ENCODE measurements at places on chromosomes 6 and 20. TPM values are rescaled to one million over a fixed set of nuclear protein-coding genes. Genes with fewer than 3 reads are reported as not detected.

DNA sequence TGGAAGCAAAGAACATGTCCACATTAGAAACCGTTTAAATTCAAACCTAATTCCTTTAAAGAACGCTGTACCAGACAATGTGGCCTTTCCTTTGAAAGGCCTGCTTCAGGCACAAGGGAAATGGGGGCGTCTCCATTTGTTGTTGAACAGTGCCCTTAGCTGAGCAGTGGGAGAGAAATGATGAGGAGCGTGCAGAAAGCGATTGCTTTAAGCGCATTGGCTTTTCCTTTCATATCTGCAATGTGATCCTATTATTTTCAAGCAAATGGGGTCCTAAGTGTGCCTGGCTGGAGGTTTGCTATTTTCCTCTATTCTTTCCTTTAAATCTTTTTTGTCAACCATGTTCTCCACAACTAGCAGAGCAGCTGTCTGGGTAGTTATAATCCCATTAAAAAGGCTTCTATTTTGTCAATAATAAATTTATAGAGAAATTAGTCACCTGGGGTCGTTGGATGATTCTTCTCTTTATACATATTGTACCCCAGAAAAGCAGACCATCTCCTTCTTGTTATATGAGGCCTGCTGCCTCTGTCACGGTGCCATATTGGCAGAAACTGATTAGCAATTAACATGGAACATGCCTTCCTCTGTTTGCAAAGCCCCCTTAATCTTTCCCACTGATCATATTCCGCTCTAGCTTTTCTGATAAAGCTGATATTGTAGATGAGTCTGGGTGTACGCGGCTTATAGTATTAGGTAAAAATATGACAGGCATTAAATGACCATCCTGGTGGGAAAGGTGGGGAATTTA, 151.1 kb upstream of the JAG1 start:
- H3K4me3 ChIP-seq, result no peak overlapping the region
- DNase-seq, result no peak
- H3K27ac ChIP-seq, result no peak overlapping the region

Gene ETV7
- 2.4 TPM for total RNA-seq

Gene TCP11
- not detected for total RNA-seq

Gene C6orf132
- total RNA-seq, result 5.3 TPM

- H3K27me3 ChIP-seq, result no peaks in the 10 kb centered on the region
- no peaks in the 10 kb centered on the region for H3K4me1 ChIP-seq
- DNase-seq, result no peak
- no peak overlapping the region for H3K27ac ChIP-seq
Observed at GRCh38 chr20:19767070-19767469, 9.0 kb downstream of the RIN2 start.

- H3K27ac ChIP-seq, result no peak overlapping the region
- no peak for DNase-seq
Observed at GRCh38 chr6:168170841-168171601, 92.0 kb upstream of the FRMD1 start.

GRCh38 chr20:23691675-23692074, 2.8 kb upstream of the CST4 start:
- H3K4me3 ChIP-seq, result no peak overlapping the region
- H3K27me3 ChIP-seq, result no peaks in the 10 kb centered on the region
- DNase-seq, result no peak
- no peaks in the 10 kb centered on the region for H3K36me3 ChIP-seq
- peaks cover 8% of the 10 kb centered on the region for H3K4me1 ChIP-seq

DNA sequence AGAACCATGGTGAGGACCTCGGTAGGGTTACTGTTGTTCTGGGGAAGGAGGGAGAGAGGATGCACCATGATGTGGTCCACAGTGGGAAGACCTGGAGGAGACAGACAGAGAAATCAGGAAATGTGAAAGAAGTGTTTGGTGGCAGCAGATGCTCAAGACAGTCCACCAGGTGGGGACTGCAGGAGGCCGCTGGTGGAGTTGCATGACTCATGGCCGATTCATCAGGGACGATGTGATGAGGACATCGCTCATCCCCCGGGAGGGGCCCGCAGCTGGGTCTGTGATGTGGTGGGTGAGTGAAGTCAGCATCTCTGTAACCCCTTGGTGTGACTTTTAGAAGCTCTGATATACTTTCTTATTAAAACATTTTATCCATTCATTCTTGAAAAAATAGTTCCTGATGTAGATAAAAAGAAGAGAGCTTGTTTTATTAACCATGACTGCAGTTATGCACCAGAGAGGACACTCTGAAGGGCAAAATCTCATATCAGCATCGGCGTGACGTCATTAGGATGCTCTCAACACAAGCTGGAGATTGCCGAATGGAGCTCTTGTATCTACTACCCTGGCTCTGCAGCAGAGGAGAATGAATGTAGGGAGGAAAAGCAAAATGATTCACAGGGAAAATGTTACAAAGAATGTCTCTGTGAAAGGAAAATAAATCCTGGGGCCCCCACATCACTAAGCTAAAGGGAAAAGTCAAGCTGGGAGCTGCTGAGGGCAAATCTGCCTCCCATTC, 71.2 kb downstream of the RAMACL start:
- no peaks in the 10 kb centered on the region for H3K36me3 ChIP-seq
- H3K27ac ChIP-seq, result peak overlapping the region; percentile 54

DNA sequence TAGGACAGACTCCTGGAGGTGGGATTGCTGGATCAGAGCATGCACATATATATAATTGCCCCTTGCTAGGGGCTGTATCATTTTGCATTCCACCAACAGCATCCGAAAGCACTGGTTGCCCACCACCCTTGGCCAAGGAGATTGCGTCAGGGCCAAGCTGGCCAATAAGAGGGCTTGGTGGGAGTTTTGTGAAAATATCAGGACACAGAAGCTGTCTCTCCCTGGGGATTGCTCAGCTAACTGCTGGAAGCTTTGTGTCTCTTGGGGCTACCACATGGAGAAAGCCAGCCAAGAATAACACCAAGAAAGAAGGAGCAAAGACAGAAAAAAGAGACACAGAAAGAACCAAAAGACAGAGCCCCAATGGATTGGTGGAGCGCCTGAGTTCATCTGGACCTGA, 90.6 kb upstream of the RALGAPA2 start:
- no peak for DNase-seq
- no peak overlapping the region for H3K27ac ChIP-seq
- no peaks in the 10 kb centered on the region for H3K4me1 ChIP-seq

GRCh38 chr20:25199473-25200260, 4.2 kb downstream of the ENTPD6 start:
- H3K27me3 ChIP-seq, result no peaks in the 10 kb centered on the region
- H3K36me3 ChIP-seq, result no peaks in the 10 kb centered on the region
- H3K4me1 ChIP-seq, result peaks cover 9% of the 10 kb centered on the region
- H3K4me3 ChIP-seq, result no peak overlapping the region

Gene KIF25
- not detected for total RNA-seq

Gene TGM2
- 98.9 TPM for total RNA-seq

DNA sequence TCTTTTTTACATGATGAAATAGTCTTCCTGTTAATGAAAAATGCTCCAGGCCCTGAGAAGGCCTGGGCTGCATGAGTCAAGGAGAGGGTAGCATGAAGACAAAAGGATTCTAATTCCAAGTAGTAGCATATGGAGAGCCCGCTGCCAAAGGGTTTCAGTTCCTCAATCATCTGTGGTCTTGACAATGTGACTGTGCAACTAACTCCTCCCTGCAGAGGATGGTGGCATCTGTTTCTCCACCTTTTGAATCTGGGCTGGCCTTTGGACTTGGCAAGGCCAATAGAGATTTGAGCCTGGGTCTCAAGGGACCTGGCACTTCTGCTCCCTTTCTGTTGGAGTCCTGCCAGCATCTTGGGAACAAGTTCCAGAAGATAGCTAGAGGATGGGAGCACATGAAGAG, 35.1 kb upstream of the ANKEF1 start:
- H3K36me3 ChIP-seq, result no peaks in the 10 kb centered on the region
- no peak overlapping the region for H3K4me3 ChIP-seq
- no peak for DNase-seq

Gene ANGPT4
- 0.12 TPM for total RNA-seq

Gene HLA-C
- 786 TPM for total RNA-seq

Gene LY6G6F
- total RNA-seq, result not detected

- no peak overlapping the region for H3K27ac ChIP-seq
- no peaks in the 10 kb centered on the region for H3K27me3 ChIP-seq
- peaks cover 4% of the 10 kb centered on the region for H3K4me1 ChIP-seq
Observed at GRCh38 chr6:14393910-14394309, 276.3 kb downstream of the CD83 start.

Gene SEL1L2
- total RNA-seq, result not detected

DNA sequence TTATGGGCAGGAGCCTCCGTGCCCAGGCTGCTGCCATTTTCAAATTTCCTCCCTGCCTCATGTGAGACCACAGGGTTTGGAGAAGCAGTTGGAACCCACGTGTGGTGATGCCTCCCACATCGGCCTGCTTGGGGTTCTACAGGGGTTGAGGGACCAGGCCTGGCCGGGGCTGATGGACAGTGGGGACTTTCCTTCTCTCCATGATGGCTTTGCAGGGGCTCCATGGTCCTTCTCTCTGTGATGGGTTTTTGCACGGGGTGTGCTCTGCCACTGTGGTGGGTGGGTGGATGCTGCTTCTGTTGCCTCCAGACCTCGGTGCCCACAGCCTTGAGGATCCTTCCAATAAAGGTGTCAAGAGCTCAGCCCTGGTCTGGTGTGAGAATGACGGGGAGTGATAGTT, 54.4 kb downstream of the ADNP start:
- H3K27ac ChIP-seq, result no peak overlapping the region
- no peaks in the 10 kb centered on the region for H3K36me3 ChIP-seq
- no peaks in the 10 kb centered on the region for H3K4me1 ChIP-seq
- H3K27me3 ChIP-seq, result no peaks in the 10 kb centered on the region
- no peak overlapping the region for H3K4me3 ChIP-seq

GRCh38 chr20:37365760-37366638, 20.1 kb downstream of the SRC start:
- no peak for DNase-seq
- no peaks in the 10 kb centered on the region for H3K4me1 ChIP-seq
- H3K27me3 ChIP-seq, result no peaks in the 10 kb centered on the region
- H3K27ac ChIP-seq, result no peak overlapping the region
- peaks cover 7% of the 10 kb centered on the region for H3K36me3 ChIP-seq

- no peaks in the 10 kb centered on the region for H3K4me1 ChIP-seq
- DNase-seq, result no peak
- no peaks in the 10 kb centered on the region for H3K27me3 ChIP-seq
Observed at GRCh38 chr6:93183531-93183972, 235.8 kb downstream of the EPHA7 start.

Gene FAM209B
- 0.60 TPM for total RNA-seq

Gene SLC25A27
- total RNA-seq, result 4.3 TPM

Gene ENPP1
- total RNA-seq, result 7.1 TPM

DNA sequence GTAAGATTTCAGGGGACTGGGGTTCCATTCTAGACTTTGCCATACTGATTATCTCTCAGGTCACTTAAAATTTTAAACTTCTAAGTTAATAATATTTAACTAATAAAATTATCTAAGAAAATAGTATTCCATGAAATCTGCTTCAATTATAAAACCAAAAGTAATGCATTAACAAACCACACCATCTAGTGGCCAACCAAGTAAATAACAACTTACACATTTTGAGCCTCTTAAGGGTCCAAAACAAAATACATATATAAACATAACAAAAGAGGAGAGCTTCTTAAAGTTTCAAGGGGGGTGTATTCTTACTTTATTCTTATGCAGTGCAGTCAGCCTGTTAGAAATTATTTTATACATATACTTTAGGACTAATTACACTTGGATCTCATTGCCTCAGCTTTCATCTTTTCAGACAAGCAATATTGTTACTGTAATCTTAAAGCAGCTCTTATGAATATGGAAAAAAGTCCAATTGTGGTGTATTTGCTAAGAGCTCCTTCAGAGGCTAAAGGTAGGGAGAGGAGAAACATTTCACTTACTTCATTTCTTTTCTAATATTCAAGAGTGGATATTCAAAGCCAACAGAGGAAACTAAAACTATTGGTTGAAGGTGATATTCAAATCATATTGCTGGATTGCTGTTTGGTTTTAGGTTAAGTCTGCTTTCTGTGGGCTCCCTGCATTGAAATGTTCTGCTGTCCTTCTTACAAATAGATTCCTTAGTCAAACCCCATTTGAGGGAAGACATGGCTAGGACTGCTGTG, 199.7 kb upstream of the SIM1 start:
- no peaks in the 10 kb centered on the region for H3K27me3 ChIP-seq
- H3K27ac ChIP-seq, result no peak overlapping the region
- no peak overlapping the region for H3K4me3 ChIP-seq
- peaks cover 11% of the 10 kb centered on the region for H3K4me1 ChIP-seq

GRCh38 chr6:37818536-37819176, 871 bp upstream of the ZFAND3 start:
- H3K4me1 ChIP-seq, result peaks cover 31% of the 10 kb centered on the region
- H3K36me3 ChIP-seq, result no peaks in the 10 kb centered on the region
- H3K4me3 ChIP-seq, result peak overlapping the region; percentile 76
- H3K27me3 ChIP-seq, result no peaks in the 10 kb centered on the region

DNA sequence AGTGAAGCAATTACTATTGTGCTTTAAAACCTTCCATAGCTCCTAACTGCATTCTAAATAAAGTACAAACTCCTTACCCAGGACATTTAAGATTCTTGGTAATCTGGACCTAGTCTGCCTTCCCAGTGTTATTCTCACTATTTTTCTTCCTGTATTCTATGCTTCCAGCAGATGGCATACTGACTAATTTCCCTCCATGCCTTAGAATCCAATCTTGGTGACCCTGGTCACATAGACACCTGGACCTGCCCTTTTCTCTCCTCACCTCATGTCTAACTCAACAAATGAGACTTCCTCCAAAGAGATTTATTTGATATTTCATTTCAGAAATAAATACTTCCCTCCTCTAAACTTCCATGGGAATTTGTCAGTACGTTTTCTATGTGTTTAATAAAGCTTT, 25.8 kb downstream of the ROS1 start:
- H3K27ac ChIP-seq, result no peak overlapping the region
- no peaks in the 10 kb centered on the region for H3K27me3 ChIP-seq
- no peaks in the 10 kb centered on the region for H3K36me3 ChIP-seq

- no peak for DNase-seq
- no peak overlapping the region for H3K27ac ChIP-seq
- no peaks in the 10 kb centered on the region for H3K4me1 ChIP-seq
- H3K36me3 ChIP-seq, result no peaks in the 10 kb centered on the region
- no peaks in the 10 kb centered on the region for H3K27me3 ChIP-seq
Observed at GRCh38 chr6:145025488-145025887, 709.8 kb downstream of the EPM2A start.

GRCh38 chr6:24888715-24889370, 46.9 kb downstream of the RIPOR2 start:
- DNase-seq, result no peak
- H3K27me3 ChIP-seq, result no peaks in the 10 kb centered on the region
- H3K4me3 ChIP-seq, result no peak overlapping the region
- no peaks in the 10 kb centered on the region for H3K4me1 ChIP-seq
- H3K27ac ChIP-seq, result no peak overlapping the region
- H3K36me3 ChIP-seq, result no peaks in the 10 kb centered on the region

Gene STMND1
- total RNA-seq, result 0.16 TPM

DNA sequence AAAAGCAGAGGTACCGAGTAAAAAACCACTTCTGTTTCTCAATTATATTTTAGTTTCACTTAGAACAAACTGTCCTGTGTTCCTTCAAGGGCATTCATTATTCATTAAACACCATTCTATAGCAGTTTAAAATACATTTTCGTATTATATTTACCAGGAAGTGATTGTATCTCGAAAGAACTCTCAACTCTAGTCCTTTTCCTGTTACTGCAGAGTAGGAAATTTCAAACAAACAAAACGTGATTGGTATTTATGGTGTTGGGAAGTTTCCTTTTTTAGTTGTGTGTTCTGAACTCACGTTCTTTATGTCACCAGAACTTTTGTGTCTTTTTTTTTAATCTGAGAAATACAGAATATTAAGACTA, 139.5 kb upstream of the BTBD3 start:
- peak overlapping the region; percentile 8 for H3K4me3 ChIP-seq
- DNase-seq, result no peak
- H3K4me1 ChIP-seq, result no peaks in the 10 kb centered on the region
- no peaks in the 10 kb centered on the region for H3K27me3 ChIP-seq

Data from astrocyte (in vitro differentiated cells and primary cell).